T-helper 17 cell (primary cell): ENCODE measurements at places on chromosomes 11 and 22. TPM values are rescaled to one million over a fixed set of nuclear protein-coding genes. Genes with fewer than 3 reads are reported as not detected.

DNA sequence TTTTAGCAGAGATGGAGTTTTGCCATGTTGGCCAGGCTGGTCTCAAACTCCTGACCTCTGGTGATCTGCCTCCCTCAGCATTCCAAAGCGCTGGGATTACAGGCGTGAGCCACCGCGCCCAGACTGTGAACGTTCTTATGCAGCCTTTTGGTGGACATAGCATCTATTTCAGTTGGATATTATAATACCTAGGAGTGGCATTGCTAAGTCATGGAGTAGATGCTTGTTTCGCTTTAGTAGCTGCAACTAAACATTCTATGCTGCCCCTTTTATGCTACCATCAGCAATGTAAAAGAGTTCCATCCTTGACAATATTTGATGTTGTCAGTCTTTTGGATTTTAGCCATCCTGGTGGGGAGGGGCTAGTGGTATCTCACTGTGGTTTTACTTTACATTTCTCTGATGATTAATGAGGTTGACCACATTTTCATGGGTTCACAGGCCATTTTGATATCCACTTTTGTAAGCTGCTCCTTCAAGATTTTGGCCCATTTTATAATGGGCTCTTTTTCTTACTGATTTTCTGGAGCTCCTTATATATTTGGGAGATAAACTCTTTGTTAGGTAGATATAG lies 16.5 kb upstream of the APOBEC3A start:
- peaks cover 19% of the 10 kb centered on the region for H3K4me1 ChIP-seq
- H3K27me3 ChIP-seq = peaks cover 83% of the 10 kb centered on the region
- H3K36me3 ChIP-seq = peaks cover 13% of the 10 kb centered on the region
- peak overlapping the region; percentile 91 for H3K4me3 ChIP-seq
- peak overlapping the region; percentile 78 for H3K27ac ChIP-seq
- DNase-seq = no peak

GRCh38 chr11:64568584-64569140 lies 22.4 kb upstream of the SLC22A12 start:
- H3K36me3 ChIP-seq = peaks cover 6% of the 10 kb centered on the region
- H3K4me3 ChIP-seq = no peak overlapping the region
- peaks cover 22% of the 10 kb centered on the region for H3K27me3 ChIP-seq

- H3K4me3 ChIP-seq = no peak overlapping the region
- H3K36me3 ChIP-seq = no peaks in the 10 kb centered on the region
- DNase-seq = no peak
These were observed 8.9 kb downstream of the MN1 start for GRCh38 chr22:27792452-27793161.

GRCh38 chr11:15563054-15563453 lies 448.3 kb downstream of the INSC start:
- H3K4me3 ChIP-seq = no peak overlapping the region
- no peak for DNase-seq
- no peaks in the 10 kb centered on the region for H3K27me3 ChIP-seq
- no peaks in the 10 kb centered on the region for H3K4me1 ChIP-seq

- peaks cover 11% of the 10 kb centered on the region for H3K36me3 ChIP-seq
- peak overlapping the region; percentile 67 for H3K27ac ChIP-seq
- peaks cover 2% of the 10 kb centered on the region for H3K4me1 ChIP-seq
- H3K27me3 ChIP-seq = no peaks in the 10 kb centered on the region
- DNase-seq = no peak
These were observed 31.3 kb downstream of the ATP6V1E1 start for GRCh38 chr22:17597217-17597616.

TMA7B gene
- 7.2 TPM for total RNA-seq

- H3K27me3 ChIP-seq = peaks cover 15% of the 10 kb centered on the region
- no peaks in the 10 kb centered on the region for H3K4me1 ChIP-seq
- no peaks in the 10 kb centered on the region for H3K36me3 ChIP-seq
- DNase-seq = no peak
- no peak overlapping the region for H3K4me3 ChIP-seq
These were observed 125.0 kb upstream of the NCAM1 start for GRCh38 chr11:112836256-112836602.

GRCh38 chr11:60056349-60056969 lies at the start of gene MS4A3:
TSS of gene MS4A3 (plus strand) at chr11:60056665. CDS start at chr11:60061161, 4,496 bp downstream.
- no peak within 1 kb of the TSS for H3K4me3 ChIP-seq
- no peak for DNase-seq
- no peaks in the 10 kb centered on the region for H3K4me1 ChIP-seq
- H3K27me3 ChIP-seq = peaks cover 17% of the 10 kb centered on the region

DNA sequence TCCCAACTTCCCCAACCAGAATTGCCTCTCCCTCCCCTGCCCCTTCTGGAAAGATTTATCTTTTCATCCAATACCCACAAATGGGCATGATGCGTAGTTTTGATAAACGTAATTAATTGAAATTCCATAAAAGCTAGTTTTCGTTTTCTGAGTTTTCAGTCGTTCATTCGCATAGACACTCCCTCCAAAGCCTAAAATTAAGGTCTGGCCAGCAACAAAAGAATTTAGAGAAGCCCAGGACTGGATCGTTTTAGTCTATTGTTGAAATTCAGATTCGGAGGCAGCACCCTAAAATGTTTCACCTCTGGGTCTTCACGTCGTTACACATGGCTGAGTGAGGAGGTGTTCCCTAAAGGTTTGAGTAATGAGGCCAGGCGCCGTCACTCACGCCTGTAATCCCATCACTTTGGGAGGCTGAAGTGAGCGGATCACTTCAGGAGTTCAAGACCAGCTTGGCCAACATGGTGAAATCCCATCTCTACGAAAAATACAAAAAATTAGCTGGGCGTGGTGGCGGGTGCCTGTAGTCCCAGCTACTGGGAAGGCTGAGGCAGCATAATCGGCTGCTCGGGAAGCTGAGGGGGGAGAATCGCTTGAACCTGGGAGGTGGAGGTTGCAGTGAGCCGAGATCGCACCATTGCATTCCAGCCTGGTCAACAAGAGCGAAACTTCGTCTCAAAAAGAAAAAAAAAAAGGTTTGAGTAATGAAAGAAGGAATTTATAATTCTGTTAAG lies 589 bp upstream of the NDUFC2 start:
- peak overlapping the region; percentile 92 for H3K4me3 ChIP-seq
- peaks cover 38% of the 10 kb centered on the region for H3K4me1 ChIP-seq
- peak overlapping the region; percentile 96 for H3K27ac ChIP-seq
- H3K36me3 ChIP-seq = peaks cover 3% of the 10 kb centered on the region
- no peaks in the 10 kb centered on the region for H3K27me3 ChIP-seq
- DNase-seq = no peak

GRCh38 chr11:29395555-29396072 lies 621.2 kb downstream of the KCNA4 start:
- no peaks in the 10 kb centered on the region for H3K27me3 ChIP-seq
- no peaks in the 10 kb centered on the region for H3K36me3 ChIP-seq
- H3K27ac ChIP-seq = no peak overlapping the region
- no peak for DNase-seq
- no peak overlapping the region for H3K4me3 ChIP-seq

MOV10L1 gene
- not detected for total RNA-seq

GPR83 gene
- 0.22 TPM for total RNA-seq

FADS3 gene
- 8.5 TPM for total RNA-seq

ASPHD2 gene
- total RNA-seq = 1.6 TPM

GRCh38 chr11:108975641-108976071 lies 310.8 kb downstream of the DDX10 start:
- no peak for DNase-seq
- no peaks in the 10 kb centered on the region for H3K36me3 ChIP-seq
- peaks cover 9% of the 10 kb centered on the region for H3K27me3 ChIP-seq
- no peak overlapping the region for H3K4me3 ChIP-seq
- no peaks in the 10 kb centered on the region for H3K4me1 ChIP-seq

BTBD18 gene
- total RNA-seq = not detected

DNA sequence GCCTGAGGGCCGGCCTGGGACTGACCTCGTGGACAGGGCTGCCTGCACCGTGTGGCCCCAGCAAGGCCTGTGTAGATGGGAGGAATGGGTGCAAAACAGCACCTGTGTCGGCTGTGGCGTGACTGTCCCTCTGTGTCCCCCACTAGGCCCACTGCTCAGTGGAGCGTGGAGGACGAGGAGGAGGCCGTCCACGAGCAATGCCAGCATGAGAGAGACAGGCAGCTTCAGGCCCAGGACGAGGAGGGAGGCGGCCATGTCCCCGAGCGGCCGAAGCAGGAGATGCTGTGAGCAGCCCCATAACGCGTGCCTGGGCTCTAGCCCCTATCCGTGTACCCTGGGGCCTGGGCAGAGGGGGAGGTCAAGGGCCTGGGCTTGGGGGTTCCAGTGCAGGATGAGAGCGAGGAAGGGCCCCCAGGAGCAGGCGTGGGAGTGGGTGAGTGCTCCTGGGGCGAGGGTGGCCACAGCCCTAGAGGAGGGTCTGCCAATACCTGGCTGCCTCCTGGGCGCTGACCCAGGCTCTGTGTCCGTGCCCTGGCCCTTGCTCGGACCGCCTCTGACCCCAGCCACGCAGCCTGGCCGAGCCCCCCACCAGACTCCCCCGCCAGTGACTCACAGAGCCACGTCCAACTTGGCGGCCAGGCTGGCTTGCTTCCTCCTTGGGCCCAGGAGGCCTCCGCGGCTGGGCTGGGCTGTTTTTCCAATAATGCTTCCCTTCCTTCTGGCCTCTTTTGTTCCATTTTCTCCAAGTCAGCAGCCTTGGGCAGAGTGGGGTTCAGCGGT lies 11.6 kb downstream of the PRR33 start:
- peak overlapping the region; percentile 66 for H3K27ac ChIP-seq
- peaks cover 15% of the 10 kb centered on the region for H3K4me1 ChIP-seq
- H3K4me3 ChIP-seq = peak overlapping the region; percentile 39
- DNase-seq = no peak
- no peaks in the 10 kb centered on the region for H3K27me3 ChIP-seq
- no peaks in the 10 kb centered on the region for H3K36me3 ChIP-seq

- H3K36me3 ChIP-seq = peaks cover 4% of the 10 kb centered on the region
- no peak for DNase-seq
- H3K4me1 ChIP-seq = peaks cover 18% of the 10 kb centered on the region
- no peak overlapping the region for H3K27ac ChIP-seq
These were observed 1.5 kb upstream of the SF3B2 start for GRCh38 chr11:66050581-66051231.

DNA sequence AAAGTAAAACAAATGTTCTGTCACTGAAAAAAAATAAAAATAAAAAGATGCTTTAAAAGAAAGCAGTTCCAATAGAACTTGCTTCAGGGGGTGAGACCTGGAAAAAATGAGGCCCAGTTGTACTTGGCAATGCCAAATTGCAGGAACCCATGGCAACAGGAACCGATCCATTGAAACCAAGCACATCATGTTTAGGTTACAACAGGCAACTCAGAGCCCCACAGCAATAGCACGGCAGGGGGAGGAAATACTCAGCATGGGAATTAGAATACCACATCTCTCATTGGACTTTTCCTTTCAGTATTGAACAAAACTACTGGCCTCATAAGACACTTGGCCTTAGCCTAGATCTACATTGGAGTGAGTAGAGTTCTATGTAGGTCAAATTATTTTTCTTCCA lies 84.3 kb downstream of the MSANTD4 start:
- H3K27me3 ChIP-seq = peaks cover 6% of the 10 kb centered on the region
- no peaks in the 10 kb centered on the region for H3K36me3 ChIP-seq
- H3K4me3 ChIP-seq = no peak overlapping the region
- no peaks in the 10 kb centered on the region for H3K4me1 ChIP-seq
- no peak overlapping the region for H3K27ac ChIP-seq
- no peak for DNase-seq

- peaks cover 4% of the 10 kb centered on the region for H3K36me3 ChIP-seq
- no peaks in the 10 kb centered on the region for H3K4me1 ChIP-seq
- H3K4me3 ChIP-seq = no peak overlapping the region
- H3K27me3 ChIP-seq = peaks cover 51% of the 10 kb centered on the region
- no peak overlapping the region for H3K27ac ChIP-seq
- DNase-seq = no peak
These were observed 192.6 kb downstream of the HIPK3 start for GRCh38 chr11:33449798-33450197.

DNA sequence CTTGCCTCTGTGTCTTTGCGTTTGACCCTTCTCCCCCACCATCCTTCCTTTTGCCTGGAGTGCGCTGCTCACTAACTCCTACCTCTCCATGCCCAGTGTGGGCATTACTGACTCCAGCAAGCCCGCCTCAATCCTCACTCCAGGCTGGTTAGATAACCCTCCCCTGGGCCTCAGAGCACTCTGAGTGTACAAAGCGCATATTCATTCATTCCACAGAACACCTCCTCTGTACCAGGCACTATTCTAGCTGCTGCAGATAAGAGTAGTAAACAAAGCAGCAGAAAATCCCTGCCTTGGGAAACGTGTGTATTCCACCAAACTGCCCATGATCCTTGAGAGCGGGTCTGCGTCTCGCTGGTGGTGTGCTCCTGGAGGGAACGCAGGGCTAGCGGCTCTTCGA lies 3.2 kb downstream of the SLC22A8 start:
- peak overlapping the region; percentile 34 for H3K27ac ChIP-seq
- peaks cover 6% of the 10 kb centered on the region for H3K36me3 ChIP-seq
- peaks cover 3% of the 10 kb centered on the region for H3K4me1 ChIP-seq
- no peak for DNase-seq

RTN4RL2 gene
- total RNA-seq = 0.23 TPM

DNA sequence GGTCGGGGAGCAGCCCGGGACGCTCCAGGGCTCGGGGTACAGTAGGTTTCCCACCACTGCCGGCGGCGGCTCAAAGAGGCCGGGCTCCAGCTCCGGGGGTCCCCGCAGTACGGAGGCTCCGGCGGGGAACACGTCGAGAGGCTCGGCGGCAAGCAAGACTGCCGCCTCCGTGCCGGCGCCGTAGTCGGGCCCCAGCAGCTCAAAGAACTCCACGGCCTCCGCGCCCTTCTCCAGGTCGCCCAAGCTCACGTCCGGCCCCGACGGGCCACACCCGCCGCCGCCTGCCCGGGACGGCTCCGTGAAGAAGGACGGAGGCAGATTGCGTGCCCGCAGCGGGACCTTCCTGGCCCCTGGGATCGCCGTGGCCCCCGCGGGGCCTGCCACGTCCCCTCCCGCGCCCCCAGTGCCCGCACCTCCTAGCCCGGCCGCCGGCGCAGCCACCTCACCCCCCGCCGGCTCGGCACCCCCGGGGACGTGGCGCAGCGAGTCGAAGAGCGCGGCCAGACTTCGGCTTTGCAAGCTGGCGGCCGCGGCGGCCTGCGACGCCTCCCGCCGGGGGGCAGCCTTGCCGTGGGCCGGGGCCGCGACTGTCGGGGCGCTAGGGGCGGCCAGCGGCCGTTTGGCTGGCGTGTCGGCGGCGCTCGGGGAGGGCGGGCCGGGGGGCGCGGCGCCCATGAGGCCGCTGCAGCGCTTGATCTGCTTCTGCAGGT lies 775 bp downstream of the FAM181B start:
- DNase-seq = no peak
- peak overlapping the region; percentile 69 for H3K4me3 ChIP-seq
- H3K27ac ChIP-seq = no peak overlapping the region
- peaks cover 7% of the 10 kb centered on the region for H3K36me3 ChIP-seq
- H3K27me3 ChIP-seq = peaks cover 82% of the 10 kb centered on the region

DNA sequence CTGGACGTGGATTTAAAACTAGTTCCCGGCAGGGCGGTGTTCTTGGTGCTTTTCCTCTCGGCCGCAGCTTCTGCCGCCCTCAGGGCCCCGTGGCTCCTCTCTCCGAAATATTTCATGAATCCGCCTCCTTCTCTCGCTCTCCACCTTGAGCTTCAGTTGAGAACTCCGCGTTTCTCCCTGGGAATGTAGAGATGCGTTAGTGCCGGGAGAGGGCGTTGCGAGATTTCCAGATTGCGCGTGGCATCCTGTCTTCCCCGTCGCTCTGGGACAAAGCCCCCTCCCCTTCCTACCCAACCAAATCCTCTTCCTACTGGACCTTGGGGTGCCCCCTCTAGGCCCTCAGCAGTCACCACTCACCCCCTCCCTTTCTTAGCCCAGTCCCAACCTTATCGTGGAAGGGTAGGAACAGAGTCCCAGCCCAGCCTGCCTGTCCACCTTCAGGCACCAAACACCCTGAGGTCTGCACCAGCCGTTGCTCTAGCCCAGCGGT lies 15.5 kb upstream of the RAC2 start:
- H3K4me1 ChIP-seq = peaks cover 25% of the 10 kb centered on the region
- H3K36me3 ChIP-seq = no peaks in the 10 kb centered on the region
- H3K4me3 ChIP-seq = peak overlapping the region; percentile 25
- peak overlapping the region; percentile 34 for H3K27ac ChIP-seq
- DNase-seq = no peak

GRCh38 chr11:1748636-1749394 lies 1.6 kb downstream of the IFITM10 start:
- H3K4me1 ChIP-seq = peaks cover 16% of the 10 kb centered on the region
- peak overlapping the region; percentile 65 for H3K4me3 ChIP-seq
